ENCODE measurements at places on chromosomes 11 and 22.

GRCh38 chr11:95134491-95134890 lies 44.8 kb downstream of the ENDOD1 start:
- DNase-seq = no peak

DNA sequence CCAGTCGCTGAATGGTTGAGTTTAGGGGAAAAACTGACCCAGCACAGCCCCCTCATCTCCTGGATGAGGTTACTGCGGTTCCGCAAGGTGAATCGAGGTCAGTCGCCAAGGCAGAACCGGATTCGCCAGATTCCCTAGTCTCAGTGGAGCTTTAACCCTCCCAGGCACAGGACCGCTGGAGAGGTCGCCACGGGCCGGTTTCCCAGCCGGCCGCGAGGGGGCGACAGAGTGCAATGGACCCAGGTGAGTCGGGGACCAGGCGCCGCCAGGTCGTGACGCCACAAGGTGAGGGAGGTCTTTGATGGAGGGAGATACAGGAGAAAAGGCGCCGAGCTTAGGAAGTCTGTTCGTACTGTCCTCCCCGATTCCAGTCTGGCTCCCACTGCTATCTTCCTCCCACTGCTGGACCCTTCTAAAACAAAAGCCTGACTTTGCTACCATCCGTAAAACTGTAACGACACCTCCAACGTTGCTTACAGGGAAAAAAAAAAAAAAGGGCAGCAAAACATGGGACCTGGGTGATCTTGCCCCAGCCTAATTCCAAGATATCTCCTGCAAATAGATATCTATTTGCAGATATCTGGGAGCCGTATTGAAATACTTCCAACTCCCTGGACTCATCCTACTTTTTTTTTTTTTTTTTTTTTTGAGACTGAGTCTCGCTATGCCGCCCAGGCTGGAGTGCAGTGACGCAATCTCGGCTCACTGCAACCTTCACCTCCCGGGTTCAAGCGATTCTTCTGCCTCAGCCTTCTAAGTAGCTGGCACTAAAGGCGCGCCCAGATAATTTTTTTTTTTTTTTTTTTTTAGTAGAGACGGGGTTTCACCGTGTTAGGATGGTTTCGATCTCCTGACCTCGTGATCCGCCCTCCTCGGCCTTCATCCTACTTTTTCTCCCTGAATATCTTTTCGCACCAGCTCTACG lies 1.4 kb upstream of the GGA1 start:
- no peak for DNase-seq

GRCh38 chr11:931385-931784 lies 5.7 kb downstream of the AP2A2 start:
- DNase-seq = no peak

- no peak for DNase-seq
These were observed 84.0 kb downstream of the MYEOV start for GRCh38 chr11:69377953-69378302.

- DNase-seq = no peak
These were observed 126.3 kb upstream of the ASPHD2 start for GRCh38 chr22:26302726-26303125.

DNA sequence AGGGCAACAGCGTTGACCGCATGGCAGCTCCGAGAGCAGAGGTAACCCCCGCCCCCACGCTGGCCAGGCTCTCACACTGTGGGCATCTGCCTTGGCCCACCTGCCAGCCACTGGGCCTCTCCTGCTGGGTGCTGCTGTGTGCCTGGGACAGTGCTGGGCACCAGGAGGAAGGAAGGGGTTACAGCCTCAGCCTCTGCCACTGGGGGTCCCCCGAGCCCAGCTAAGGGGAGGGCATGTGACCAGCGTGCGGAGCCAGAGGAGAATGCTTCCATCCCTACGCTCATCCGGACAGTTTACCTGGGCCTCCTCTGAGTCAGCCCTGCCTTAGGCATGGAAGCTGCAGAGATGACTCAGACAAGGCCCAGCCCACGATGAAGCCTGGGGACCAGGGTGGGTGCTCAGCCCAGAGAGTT lies 10.9 kb downstream of the NCF4 start:
- no peak for DNase-seq

- DNase-seq = no peak
These were observed 7.3 kb downstream of the TANGO2 start for GRCh38 chr22:20027966-20028854.

DNA sequence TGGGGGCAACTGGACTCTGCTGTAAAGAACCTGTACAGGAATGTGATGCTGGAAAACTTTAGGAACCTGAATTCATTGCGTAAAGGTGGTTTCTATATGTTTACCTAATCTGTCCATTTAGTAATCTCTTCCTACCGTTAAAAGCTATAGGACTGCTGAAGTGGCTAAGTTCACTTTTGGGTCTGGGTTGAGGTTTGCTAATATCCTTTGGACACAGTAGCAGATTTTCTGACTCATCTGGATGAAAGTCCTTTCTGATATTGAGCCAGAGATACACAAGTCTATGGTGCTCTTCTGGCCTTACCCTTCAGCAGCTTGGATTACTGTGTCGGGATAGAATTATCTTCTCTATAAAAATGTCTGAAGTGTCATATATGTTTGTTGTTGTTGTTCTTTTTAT lies 16.9 kb downstream of the ZNF215 start:
- DNase-seq = no peak

DNA sequence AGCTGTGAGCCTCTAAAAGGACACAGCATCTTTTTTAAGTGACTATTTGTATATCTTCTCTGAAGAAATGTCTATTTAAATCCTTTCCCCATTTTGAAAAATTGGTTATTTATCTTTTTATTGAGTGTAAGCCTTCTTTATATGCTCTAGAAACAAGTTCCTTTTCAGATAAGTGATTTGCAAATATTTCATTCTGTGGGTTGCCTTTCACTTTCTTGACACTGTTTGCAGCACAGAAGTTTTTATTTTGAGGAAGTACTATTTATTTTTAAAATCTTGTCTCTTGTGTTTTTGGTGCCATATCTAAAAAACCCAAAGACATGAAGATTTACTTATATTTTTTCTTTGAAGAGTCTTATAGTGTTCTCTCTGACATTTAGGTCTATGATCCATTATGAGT lies 40.1 kb upstream of the LYVE1 start:
- no peak for DNase-seq

GRCh38 chr11:76152741-76153570 lies 53.3 kb downstream of the WNT11 start:
- DNase-seq = no peak

DNA sequence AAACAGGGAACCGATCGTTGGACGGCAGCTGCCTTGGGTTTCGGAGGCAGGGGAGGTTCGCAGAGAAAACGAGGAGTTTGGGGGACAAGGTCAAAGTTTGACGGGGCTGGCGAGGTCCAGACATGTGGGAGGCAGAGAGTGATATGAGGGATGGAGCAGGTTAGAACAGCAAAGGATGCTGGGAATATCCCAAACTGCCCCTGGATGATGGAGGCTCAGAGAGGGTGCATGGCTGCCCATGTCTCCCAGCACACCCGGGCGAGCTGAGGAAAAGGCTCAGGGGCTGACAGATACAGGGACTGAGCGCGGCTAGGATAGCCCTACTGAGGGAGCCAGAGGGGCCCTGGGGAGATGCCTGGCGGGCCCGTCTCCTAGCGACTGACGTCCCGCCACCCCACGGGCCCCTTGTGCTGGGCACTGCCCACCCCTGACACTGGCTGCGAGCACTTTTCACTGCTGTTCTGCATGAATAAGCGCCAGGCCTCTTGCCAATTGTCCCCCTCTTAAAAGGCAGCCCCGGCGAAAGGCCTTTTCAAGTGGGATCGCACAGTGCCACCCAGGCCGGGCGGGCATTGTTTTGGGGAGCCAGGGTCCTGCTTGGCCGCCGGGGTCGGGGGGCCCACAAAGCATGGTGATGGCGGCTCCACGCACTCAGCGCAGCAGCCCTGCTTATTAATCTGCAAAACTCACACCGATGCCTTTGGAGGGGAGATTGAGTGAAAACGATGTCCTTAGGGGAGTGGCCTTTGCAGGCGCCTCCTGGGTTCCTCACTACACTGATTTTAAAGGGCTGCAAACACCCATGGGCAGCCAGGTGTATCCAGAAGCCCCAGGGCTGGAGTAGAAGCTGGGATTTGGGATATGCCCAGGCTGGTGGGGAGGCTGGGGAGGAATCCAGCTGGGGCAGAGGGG lies 90.0 kb upstream of the LINC01488 start:
- no peak for DNase-seq

Measured in GF-D8 (cell line).